ENCODE measurements at places on chromosomes 4 and X. TPM values are rescaled to one million over a fixed set of nuclear protein-coding genes. Genes with fewer than 3 reads are reported as not detected.
A peak's percentile ranks its signal among the peaks of the same experiment; 100 is the strongest.

IL2RG gene
- 1.9 TPM for total RNA-seq

NONO gene
- total RNA-seq, result 192 TPM

ZNF630 gene
- 1.4 TPM for total RNA-seq

JADE3 gene
- total RNA-seq, result 4.9 TPM

GATA1 gene
- not detected for total RNA-seq

ARHGEF6 gene
- 1.2 TPM for total RNA-seq

SCARB2 gene
- total RNA-seq, result 70.0 TPM

TCEAL3 gene
- 2.9 TPM for total RNA-seq

CENPVL1 gene
- total RNA-seq, result not detected

ZCCHC12 gene
- not detected for total RNA-seq

OPN1MW2 gene
- not detected for total RNA-seq

MAML3 gene
- 7.9 TPM for total RNA-seq

TCEAL7 gene
- 0.16 TPM for total RNA-seq

DNA sequence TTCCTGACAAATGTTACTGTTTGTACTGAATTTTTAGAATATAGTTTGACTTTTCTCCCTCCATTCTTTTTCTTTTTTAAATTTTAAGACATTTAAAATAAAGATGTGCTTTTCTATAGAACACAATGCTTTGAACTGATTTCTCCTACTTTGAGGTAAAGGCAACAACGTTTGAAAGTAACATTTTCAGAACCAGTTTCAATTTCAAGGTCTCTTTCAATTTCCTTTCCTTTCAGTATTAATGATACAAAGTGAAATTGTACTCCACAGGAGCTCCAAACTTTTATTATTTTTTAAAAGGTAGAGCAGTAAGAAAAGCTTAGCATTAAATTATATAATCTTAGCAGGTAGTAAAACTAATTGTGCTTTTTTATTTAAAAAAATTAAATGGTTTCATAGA is 54.9 kb downstream of the NDST4 start:
- no peak for ATAC-seq

DNA sequence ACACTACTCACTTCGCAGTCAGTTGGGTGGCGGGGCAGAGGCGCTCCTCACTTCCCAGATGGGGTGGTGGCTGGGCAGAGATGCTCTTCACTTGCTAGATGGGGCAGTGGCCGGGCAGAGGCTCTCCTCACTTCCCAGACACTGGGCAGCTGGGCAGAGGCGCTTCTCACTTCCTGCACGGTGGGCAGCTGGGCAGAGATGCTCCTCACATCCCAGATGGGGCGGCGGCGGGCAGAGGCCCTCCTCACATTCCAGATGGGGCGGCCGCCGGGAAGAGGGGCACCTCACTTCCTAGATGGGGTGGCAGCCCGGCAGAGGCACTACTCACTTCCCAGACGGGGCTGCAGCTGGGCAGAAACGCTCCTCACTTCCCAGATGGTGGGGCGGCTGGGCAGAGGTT is 199.8 kb downstream of the RTL9 start:
- ATAC-seq, result no peak

GRCh38 chr4:11264841-11265240 is 163.9 kb downstream of the HS3ST1 start:
- ATAC-seq, result no peak

GRCh38 chr4:26830701-26831100 is 29.9 kb upstream of the STIM2 start:
- ATAC-seq, result no peak

DNA sequence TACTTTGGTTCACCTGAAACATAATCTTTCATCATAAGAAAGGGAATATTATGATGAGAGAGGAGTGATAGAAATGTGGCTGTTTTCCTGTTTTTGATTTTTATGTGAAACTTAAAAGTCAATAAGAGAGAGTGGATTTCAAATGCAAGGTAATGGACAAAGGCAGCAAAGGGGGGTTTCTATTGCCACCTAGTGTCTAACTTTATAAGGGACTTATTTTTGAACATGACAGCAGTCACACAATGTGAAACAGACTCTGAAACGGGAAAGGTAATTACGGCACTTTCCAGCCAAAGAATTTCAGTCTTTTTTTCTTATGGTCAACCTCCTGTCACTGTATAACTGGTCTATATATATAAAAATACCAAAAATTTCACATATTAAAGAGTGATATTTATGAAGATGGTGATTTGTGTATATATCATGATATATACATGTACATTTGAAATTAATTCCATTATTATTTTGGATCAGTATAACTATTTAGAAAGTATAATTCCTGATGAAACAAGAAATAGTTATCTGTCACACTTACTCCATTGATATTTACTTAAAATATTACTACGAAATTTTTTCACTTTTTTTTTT is 127.1 kb downstream of the FBXO8 start:
- no peak for ATAC-seq

DNA sequence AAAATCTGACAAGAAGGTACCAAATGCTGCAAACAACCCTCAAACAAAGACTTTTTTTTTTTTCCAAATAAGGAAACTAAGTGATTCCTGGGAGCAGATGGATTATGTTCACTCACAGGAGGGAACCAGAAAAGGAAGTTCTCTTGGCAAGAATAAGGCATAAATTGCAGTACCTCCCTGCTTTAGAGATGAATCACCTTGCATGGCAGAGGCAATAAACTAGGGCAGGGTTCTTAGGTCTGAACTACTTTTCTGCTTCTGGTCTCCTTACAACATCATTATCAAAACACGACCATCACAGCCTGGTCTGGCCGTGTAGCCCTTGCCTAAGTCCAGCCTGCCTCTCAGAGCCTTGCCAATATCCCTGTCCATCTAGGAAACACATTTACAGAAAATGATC is 6.3 kb downstream of the TMEM31 start:
- peak; percentile 74 for ATAC-seq

DNA sequence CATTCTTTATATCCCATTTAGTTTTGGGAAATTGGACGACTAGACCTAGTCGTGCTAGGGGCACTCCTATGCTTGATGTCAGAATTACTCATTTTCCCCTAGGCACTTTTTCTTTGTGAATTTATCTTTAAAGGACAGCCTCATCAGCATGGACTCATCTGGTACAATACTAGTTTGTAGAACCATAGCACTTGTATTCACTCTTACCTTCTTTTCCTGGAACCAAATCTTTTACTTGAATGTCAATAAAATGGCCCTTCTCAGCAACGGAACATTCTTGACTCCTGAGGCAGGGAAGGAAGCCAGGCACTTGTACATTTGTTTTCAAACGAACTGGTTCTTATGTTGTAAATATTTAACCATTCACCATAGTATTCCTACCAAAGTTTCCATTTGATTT is 187.1 kb downstream of the SHROOM3 start:
- peak; percentile 73 for ATAC-seq

GRCh38 chr4:791898-792625 is 33.9 kb downstream of the CPLX1 start:
- ATAC-seq, result peak; percentile 22

DNA sequence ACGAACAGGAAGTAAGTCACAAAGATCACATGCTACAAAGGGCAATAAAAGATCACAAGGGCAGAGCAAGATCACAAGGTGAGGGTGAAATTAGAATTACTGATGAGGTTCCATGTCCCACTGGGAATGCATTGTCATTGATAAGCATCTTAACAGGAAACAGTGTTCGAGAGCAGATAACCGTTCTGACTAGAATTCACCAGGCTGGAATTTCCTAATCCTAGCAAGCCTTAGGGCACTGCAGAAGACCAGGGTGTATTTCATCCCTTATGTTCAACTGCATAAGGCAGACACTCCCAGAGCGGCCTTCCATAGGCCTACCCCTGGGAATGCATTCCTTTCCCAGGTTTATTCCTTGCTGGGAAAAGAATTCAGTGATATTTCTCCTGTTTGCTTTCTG is 980.6 kb upstream of the LCORL start:
- ATAC-seq, result no peak

DNA sequence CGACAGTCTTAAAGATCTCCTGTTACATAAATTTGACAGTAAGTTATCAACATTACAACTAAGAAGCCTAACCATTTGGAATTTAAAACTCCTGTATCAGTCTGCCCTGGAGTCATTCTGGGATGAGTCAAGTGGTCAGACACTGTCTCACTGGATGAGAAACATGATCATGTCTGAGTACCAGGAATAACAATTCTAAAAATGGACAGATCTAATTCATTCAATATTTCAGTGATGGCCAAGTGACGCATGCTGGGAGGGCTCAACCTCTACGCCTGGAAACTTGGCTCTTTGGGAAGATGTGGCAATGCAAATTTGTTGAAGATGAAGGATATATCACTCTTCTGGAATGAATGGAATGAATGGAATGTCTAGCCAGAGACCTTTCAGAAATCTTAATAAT is 1427.2 kb downstream of the STIM2 start:
- ATAC-seq, result no peak

DNA sequence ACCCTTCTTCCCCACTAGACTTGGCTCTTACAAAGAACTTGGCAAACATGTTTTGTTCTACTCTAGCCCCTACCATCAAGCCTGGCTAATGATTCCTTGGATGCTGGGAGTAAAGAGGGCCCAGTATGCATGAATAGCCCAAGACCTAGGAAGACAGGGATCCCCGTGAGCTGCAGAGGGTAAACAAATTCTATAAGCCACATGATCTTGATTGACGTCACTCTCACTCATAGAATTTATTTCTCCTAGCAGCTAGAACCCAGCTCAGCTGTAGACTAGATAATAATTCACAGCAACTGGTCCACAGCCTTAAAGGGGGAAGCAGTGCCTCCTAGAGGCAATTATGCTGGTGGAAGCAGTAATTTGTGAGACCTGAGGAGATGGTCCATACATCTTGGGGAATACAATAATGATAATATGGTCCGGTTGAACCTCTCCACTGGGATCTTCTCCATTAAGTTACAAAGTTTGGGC is 16.1 kb upstream of the USO1 start:
- ATAC-seq, result no peak

GRCh38 chr4:41160856-41161255 is 53.5 kb downstream of the APBB2 start:
- no peak for ATAC-seq

- no peak for ATAC-seq
Observed at GRCh38 chr4:149791851-149792250, 23.8 kb downstream of the IQCM start.

- ATAC-seq, result no peak
Observed at GRCh38 chr4:154478547-154478946, 13.1 kb downstream of the DCHS2 start.

DNA sequence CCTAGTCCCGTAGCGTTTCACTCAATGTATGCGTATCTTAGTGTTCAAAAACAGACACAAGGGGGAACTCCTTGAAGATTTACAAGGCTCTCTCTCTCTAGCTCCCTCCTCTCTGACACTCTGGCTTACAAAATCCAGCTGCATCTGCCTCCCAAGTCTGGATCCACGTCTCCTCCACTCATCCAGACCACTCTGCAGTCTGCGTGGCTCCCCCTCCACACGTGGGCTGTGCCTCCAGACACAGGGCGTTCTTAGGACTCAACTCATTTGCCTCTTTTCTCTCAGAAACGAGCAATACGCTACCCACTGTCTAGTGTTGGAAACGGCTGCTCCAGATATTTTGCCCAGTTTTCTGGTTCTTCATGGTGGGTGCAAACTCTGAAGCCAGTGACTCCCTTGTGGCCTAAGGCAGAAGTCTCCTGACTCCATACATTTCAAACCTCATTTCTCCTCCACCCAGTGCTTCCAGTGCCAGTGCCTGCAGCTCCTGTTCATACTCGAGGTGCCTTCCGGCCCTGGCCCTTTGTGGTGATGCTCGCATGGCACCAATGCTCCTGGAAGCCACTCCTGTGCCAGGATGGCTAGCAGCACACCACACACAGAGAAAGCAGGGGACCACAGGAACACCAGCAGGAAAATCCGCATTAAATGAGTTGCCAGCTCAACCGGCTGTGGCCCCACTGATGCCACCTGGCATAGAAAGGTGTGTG is 24.1 kb downstream of the NAT8L start:
- no peak for ATAC-seq

Measured in esophagus mucosa (tissue), 1 donor.